Upper lobe of left lung (tissue), 6 donors: ENCODE measurements at places on chromosomes 3 and 15. TPM values are rescaled to one million over a fixed set of nuclear protein-coding genes. Genes with fewer than 3 reads are reported as not detected.

GCNT3 gene
- not detected for total RNA-seq

GP5 gene
- total RNA-seq, result 0.10 TPM

RAB6B gene
- total RNA-seq, result 1.00 TPM

CATSPER2 gene
- total RNA-seq, result 15.7 TPM

SCG5 gene
- total RNA-seq, result 0.97 TPM

CCDC9B gene
- total RNA-seq, result 69.7 TPM

NR1I2 gene
- not detected for total RNA-seq

ANKRD28 gene
- 57.8 TPM for total RNA-seq

RPL22L1 gene
- 4.2 TPM for total RNA-seq

USP13 gene
- total RNA-seq, result 22.8 TPM

TMEM207 gene
- total RNA-seq, result not detected

EPHB3 gene
- 8.8 TPM for total RNA-seq

COMMD2 gene
- 44.0 TPM for total RNA-seq

COL7A1 gene
- 2.7 TPM for total RNA-seq

CHRM5 gene
- not detected for total RNA-seq

KCNMB2 gene
- not detected for total RNA-seq

CD200 gene
- total RNA-seq, result 5.5 TPM

PTPRG gene
- total RNA-seq, result 62.3 TPM
